ENCODE measurements at places on chromosomes 12 and 14.

- DNase-seq: no peak
Observed at GRCh38 chr14:31660191-31660590, 99.0 kb downstream of the NUBPL start.

DNA sequence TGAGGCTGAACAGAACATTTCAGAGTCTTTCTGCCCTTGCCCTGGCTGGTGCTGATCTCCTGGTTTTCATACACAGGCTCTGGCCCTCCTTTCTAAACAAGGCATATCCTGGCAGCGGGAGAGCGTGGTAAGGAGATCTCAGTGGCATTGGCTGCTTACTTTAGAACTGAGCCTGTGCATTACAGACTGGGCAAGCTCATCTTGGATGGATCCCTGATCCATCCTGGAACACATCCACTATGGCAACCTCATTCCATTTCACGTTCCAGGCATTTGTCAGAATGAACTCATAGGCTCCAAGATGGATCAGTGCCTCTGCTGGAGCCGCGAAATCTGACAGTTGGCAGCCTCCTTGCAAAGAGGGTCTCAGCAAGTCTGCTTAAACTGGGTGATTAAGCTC, 224.5 kb upstream of the PELI2 start:
- no peak for DNase-seq

GRCh38 chr12:108187831-108188230, 58.7 kb downstream of the WSCD2 start:
- no peak for DNase-seq

GRCh38 chr12:22969521-22969920, 344.6 kb downstream of the ETNK1 start:
- DNase-seq: no peak

DNA sequence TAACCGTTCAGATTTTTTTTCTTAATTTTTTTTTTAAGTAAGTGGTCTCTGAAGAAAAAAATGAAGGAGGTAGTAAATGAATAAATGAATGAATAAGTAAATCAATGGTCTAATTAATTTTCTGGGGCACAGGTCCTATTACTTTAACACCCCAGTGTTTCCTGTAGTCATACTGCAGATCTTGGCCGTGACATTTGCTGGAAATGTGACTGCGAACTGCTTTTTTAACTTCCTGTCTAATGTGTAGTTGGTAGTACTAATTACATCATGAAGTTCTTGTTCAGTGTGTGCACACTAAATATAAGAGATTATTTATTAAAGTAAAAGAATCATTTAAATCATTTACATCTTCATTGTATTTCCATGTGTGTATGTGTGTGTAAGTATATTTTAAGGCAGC, 45.4 kb downstream of the AEBP2 start:
- peak; percentile 13 for DNase-seq

DNA sequence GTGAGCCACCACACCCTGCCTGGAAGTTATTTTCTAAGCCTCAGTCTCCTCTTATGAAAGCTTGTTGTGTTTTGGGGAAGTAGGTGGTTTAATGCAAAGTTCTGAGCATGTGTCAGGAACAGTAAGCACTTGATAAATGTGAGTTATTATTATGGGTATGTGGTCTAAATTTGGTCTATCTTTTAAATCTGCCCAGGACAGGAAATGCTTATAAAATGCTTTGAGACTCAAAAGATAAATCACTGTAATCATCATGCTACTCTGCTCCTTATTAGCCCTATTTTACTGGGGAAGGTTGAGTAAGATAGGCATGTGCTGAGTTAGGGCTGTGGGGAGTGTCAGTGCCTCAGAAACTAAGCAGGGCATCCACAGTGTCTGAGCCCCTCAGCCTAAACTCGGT, 13.1 kb upstream of the SRSF5 start:
- DNase-seq: no peak

- no peak for DNase-seq
Observed at GRCh38 chr14:95330591-95331370, 11.1 kb upstream of the CLMN start.

DNA sequence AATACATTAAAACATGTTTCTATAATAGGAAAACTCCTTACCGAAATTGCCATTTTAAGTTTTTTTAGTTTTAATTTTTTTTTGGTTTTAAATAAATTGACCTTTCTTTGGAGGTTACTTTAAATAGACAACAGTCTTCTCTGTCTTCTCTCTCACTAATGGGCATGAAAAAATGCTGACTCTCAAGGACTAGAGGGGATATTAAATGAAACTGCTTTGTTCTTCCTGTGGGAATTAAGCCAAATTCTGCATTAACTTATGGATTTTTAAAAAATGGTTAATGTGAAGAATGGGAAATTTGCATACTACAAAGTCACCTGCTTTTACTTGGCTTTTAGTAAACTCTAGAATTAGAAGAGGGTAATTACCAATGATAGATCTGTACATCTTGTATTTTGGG, 378.9 kb downstream of the TMTC2 start:
- DNase-seq: no peak

DNA sequence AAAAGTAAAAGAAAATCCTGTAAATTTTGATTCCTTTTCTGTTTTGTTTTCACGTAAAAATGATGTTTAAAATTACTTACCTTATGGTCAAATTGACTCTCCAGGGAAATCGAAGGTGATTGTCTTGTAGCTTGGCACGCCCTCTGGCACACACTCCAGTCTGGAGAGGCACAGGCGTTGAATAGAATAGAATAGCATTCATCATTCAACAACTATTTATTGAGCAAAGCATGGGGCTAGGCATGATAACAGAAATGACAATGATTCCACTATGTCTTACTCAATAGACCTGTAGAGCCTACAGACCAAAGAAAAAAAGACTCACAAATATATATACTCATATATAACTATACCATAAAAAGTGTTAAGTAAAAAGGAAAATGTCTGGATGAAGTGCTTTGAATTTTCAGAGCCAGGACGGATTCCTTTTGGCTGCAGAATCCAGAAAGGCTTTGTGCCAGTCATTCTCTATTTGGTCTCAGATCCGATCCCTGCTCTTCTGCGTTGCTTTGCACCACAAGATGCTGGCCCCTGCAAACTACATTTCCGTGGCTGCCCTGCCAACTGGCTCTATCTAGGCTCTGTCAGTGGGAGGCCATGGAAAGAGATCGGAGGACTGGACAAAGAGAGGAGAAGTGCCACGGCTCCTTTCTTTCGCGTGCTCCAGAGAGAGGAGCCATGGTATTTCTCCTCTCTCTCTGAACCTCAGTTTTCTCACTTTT, 231.8 kb downstream of the CRADD start:
- DNase-seq: no peak

DNA sequence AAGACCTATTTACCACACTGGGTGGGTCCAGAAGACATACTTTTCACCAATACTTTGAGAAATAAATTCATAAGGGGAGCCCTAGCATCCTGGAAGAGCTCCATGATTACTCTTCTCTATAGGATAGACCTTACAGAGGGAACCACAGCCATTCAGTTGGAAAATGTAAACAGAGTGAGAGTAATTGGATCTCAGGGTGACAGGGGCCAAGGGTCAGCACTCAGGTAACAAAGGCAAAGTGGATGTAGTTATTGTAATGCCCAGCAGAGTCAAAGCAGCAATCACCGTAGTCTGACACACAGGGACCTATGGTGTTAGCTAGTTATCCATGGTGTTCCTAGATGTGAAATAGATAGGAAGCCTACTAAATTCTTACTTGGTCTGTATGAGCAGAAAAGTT, 10.8 kb upstream of the GTF2A1 start:
- no peak for DNase-seq

- DNase-seq: no peak
Observed at GRCh38 chr12:94386422-94386821, 73.2 kb downstream of the CEP83 start.

GRCh38 chr12:14126692-14127091, 145.3 kb upstream of the GRIN2B start:
- no peak for DNase-seq

DNA sequence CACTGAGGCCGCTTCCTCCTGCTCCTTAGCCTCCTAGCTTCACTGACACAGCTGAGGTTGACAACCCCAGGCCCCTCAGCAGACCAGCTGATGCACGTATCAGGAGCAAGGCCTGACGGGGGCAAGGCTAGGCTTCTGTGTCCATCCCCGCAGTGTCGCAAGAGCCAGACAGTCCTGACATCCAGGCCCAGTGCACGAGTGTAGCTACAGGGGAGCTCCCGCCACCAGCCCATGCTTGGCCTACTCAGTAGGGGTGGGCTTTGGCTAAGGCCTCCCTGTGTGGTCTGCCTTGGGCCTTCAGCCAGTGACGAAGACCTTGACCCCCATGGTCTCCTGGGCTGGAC, 179.1 kb downstream of the DPF3 start:
- no peak for DNase-seq

GRCh38 chr12:76410781-76411180, 62.6 kb upstream of the BBS10 start:
- DNase-seq: no peak

DNA sequence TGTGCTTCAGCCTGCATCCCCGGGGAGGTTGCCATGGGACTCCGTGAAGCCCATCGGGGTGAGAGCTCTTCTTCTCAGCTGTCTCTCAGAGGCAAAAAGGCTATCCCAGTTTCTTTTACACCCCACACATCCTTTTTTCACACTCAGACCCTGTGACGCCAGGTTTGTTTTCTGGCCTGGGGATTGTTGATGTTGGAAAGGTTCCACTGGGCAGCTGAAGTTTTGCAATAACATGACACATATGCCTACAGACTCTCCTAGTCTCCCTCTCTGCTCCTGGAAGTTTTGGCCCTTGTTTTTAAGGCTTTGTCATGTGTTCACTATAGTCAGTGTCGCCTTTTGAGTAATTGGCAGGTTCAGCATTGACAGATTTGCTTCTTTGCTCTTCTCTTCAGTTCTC, 118.6 kb downstream of the SMOC1 start:
- DNase-seq: no peak

DNA sequence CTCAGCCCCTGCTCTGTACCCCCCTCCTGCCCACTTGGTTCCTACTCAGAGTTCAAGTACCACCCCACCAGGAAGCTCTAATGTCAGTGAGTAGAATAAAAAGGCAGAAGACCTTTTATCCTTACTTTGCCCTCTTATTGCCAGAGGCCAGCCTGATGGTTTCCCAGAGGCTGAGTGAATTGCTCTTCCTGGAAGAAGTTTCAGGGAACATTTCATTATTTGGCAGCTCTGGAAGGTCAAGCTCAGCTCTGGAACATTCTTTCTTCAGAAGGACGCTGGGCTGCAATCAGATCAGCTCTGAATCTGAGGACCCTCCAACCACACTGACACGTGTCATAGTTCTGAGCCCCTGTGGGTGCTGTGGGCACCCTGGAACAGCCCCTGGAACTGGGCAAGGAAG, 188.9 kb downstream of the ETV6 start:
- no peak for DNase-seq

DNA sequence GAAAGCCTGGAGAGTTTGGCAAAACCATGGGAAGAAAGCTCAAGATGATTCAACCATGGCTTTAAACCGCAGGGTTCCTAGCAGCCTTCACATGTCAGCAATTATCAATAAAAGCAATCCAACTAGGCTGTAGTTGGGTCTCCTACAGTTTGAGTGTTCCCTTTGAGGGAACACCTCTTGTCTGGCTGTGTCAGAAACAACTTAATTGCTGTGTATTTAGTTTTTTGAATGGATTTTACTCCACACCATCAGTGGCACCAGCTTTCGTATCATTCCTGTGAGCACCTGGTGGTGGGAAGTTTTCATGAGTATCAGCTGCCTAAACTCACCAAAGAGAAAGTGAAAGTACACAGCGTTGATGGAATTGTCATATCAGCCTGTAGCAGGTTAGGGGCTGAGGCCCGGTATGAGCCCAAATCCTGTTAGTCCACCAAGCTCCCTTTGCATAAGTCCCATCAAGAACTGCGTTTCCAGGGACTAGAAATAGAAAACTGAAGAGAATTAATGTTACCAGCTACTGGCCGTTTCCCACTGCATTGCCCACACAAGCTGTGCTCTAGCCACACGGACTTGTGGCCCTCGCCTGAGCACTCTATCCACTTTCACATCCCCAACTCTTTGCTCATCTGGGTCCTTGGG, 10.9 kb upstream of the IL26 start:
- peak; percentile 57 for DNase-seq

DNA sequence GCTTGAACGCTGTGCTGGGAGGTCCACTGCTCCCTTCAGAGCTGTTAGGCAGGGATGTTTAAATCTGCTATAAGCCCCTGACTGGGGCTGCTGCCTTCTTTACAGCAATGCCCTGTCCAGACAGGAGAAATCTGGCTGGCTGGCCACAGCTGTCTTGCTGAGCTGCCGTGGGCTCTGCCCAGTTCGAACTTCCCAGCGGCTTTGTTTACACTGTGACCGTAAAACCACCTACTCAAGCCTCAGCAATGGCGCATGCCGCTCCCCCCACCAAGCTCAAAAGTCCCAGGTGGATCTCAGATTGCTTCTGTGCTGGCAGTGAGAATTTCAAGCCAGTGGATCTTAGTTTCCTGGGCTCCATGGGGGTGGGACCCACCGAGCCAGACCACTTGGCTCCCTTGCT, 35.8 kb downstream of the CKAP4 start:
- no peak for DNase-seq

DNA sequence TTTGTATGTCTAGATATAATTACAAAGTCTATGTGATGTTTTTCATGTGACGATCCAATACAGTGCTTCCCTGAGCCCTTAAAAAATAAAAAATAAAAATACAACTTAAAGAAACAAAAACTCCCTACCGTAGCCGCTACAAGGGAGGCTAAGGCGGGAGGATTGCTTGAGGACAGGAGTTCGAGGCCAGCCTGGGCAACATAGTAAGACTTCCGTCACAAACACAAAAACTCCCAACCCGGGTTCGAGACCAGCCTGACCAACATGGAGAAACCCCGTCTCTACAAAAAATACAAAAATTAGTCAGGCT, 669 bp upstream of the CDKN3 start:
- no peak for DNase-seq

DNA sequence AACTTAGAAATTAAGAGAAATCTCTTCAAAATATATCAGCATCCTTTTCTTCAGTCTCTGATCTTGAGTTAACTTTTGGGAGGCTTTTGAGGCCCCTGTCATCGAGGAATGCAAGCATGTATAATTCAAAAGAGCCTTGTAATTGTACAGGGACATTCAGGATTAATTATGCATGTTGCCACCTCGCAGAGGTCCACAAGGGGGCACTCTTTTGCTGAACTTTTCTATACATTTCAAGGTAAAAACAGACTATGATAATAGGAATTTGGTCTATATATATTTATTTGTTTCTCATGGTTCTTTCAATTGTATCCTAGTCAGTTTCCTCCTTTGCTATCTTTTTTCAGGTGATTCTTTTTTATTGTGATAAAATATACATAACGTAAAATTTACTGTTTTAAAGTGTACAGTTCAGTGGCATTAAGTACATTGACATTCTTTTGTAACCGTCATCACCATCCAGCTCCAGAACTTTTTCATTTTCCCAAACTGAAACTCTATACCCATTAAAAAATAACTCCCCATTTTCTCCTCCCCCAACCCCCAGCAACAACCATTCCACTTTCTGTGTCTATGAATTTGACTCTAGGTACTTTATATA, 47.0 kb upstream of the SLC2A13 start:
- peak; percentile 57 for DNase-seq

DNA sequence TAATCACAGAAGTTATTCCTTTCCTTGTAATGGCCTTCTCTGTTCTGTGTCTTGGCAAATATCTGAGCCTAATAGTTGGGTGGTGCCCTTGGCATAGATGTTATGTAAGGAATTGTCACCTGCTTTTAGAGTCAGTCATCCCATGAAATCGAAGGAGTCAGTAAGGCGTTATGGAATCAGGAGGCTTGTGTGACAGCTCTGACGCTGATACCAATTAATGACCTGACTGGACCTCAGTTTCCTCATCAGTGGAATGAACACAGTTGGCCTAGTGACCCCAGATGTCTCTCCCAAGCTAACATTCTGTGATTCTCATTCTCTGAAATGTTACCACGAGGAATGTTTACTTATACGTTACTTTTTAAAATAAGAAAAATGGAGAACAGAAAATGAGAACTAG, 32.1 kb downstream of the TXNRD1 start:
- no peak for DNase-seq

- DNase-seq: no peak
Observed at GRCh38 chr12:95802482-95803270, 12.1 kb upstream of the NTN4 start.
